ENCODE measurements at places on chromosomes 5 and 9.
A peak's percentile ranks its signal among the peaks of the same experiment; 100 is the strongest.

GRCh38 chr9:99633265-99633664 lies 188.4 kb upstream of the NR4A3 start:
- DNase-seq: no peak

DNA sequence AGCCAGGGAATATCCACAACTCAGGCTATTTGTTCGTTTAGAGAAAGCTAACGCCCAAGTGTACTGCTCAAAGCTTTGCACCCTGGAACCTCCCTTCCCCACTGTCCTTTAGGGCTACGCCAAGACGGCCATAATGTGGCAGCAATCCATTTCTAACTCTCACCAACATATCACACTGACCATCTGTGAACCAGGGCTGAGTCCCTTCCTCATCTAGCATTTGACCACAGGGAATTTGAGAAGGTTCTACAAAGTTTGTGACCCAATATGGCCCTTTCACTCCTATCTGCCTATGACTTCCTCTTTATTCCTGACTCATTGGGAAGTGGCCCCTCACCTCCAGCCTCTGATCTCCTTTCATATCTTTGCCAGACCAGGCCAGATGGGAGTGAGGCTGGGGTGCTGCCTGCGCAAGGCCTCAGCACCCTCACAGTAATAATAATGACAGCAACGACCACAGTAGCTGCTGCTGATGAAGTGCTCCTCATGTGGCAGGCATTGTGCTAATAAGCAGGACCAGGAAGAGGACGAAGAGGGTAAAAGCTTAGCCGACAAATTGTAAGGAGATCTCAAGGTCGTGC lies 9.3 kb upstream of the ARAP3 start:
- no peak for DNase-seq

DNA sequence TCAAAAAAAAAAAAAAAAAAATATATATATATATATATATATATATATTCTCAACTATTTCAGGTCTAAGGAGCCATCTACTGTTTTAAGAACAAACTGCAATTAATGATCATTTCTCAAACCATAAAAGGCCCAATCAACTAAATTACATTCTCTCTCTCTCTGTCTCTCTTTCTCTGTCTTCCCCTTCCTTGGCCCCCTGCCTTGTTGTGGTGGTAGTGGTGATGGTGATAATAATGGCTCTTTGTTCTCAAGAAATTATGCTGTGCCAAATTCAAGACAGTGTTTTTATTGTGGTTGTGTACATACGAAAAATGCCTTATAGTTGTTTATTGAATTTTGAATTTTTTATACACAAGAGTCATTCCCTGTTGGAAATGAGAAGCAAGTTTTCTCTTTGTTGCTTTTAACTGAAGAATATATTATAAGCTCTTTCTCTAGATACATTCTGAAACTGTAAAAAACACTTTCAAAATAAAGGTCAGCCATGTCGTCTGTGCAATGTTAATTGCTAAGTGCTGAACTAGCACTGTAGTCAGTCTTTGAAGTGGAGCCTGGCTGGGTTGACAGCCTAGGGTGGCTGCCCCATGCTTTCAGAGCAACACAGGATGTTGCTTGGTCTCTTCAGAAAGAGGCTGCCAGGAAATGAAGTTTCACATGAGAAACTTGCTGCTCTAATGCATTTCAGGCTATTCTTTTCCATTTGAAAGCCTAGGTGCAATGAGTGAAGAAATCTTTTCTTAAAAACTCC lies 96.0 kb downstream of the HINT1 start:
- no peak for DNase-seq

- DNase-seq: no peak
Observed at GRCh38 chr5:78808380-78808779, 159.8 kb upstream of the LHFPL2 start.

DNA sequence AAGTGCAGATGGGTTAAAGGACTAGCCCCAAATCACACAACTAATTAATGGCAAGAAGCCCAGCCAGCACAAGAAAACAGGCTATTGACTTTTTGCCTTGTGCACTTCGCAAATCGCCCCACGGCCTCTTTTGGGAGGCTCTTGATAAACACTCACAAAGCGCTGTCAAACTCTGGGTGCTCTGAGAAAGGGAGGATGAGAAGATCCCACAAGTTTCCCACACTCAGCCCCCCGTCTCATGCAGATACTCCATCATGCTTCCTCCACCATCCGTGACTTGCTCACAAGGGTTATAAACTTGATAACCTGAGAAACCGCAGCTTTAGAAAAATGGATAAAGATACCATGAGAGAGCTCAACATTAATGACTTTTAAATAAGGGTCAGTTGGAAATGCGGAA lies 219.7 kb downstream of the EBF1 start:
- DNase-seq: no peak

- no peak for DNase-seq
Observed at GRCh38 chr9:99451112-99451606, 229.1 kb downstream of the SEC61B start.

- DNase-seq: no peak
Observed at GRCh38 chr9:130145658-130146057, 26.5 kb upstream of the NCS1 start.

DNA sequence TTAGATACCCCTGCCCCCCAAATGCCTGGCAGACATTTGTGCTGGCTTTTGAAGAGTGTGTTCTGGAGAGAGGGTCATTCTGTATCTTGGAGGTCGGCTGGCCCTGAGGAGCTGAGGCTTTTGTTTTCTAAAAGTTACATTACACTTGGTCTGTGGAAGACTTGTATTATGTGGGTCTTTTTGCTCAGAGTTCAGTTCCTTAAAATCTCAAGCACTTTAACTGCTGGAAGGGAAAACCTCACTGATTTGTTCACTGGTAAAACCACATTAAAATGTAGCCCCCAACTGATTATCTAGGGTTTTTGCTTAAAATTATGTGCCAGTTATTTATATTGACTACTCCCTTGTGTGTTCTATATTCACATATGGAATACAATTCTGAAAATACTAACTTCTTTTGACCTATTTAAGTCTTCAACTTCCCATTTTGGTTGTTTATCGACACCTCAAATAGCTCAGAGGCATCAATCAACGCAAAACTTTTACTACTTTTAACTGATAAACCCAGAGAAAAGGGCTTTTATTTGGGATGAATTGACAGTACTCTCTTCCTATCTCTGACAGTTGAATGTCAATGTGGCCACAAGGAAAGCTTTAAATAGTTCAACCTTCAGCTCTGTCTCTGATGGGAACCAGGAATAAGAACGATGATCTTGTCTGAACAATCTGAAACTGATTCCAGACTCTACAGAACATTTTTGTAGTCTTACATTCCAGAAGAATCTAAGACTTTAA lies 54.0 kb upstream of the MAP3K1 start:
- no peak for DNase-seq

- DNase-seq: no peak
Observed at GRCh38 chr9:18623221-18624079, 149.5 kb downstream of the ADAMTSL1 start.

DNA sequence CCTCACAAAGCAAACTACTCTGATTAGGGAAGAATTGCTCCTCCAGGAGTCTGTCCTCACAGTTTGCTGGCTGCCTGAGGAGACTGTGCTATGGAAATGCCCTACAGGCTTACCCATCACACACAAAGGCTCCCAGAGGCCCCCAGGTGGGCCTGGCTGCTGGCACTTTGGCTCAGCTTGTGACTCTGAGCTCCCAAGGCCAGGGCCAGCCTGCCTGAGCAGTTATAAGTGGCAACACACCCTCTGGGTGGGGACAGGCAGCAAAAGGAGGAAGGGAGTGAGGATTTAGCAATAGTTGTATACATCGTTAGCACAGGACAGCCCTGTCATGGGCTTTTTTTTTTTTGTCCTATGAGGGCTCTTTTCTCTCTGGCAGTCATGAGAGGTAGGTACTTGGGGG lies 103.5 kb downstream of the DAPK1 start:
- DNase-seq: peak; percentile 29

All from Calu3 (cell line).